ENCODE measurements at places on chromosomes 16 and 17.

DNA sequence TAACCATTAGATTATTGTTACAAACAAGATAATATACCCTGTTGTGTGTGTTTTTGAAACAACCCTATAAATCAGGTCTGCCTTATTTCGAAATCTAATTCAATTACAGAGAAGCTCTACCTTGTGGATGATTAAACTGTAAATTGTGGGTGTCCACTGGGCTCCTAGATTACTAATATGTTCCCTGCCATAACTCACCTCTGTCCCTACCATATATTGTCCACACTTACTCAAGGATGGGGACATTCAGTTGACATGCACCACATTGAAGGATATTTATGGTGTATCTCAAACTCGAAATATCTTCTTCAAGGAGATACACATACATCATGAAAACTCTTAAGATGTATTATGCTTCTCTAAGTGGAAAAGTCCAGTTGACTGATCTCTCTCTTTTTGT lies 617.6 kb upstream of the EEF2KMT start:
- no peak for DNase-seq

GRCh38 chr17:65638221-65638975 lies 77.0 kb upstream of the AXIN2 start:
- DNase-seq = no peak

DNA sequence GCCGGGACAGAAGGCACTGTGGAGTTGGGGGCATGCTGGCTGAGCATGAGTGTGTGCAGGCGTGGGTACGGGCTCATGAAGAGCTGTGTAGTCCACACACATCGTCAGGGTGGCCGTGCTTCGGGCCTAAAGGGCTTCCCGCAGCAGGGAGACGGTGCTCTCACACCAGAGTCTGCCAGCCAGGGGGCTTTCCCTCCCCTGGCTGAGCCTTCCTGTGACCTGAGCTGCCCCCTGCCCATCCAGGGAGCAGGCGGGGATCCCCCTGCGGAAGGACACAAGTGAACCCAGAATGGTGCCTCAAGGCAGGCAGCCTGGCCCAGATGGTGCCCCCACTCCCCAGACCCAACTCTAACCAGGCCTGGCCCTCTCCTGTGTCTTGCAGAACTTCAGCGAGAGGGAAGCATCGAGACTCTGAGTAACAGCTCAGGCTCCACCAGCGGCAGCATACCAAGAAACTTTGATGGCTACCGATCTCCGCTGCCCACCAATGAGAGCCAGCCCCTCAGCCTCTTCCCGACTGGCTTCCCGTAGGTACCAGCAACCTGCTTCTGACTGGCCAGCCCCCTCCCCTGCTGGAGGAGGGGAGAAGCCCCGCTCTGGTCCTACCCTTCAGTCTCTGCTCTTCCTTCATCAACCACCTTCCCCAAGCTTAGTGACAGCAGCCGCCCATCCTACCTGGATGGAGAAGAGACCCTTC lies 7.9 kb upstream of the TBX2 start:
- DNase-seq = no peak

- no peak for DNase-seq
Observed at GRCh38 chr17:41919165-41919817, 540 bp upstream of the ACLY start.

GRCh38 chr16:69114346-69114975 lies 9.0 kb downstream of the HAS3 start:
- no peak for DNase-seq

DNA sequence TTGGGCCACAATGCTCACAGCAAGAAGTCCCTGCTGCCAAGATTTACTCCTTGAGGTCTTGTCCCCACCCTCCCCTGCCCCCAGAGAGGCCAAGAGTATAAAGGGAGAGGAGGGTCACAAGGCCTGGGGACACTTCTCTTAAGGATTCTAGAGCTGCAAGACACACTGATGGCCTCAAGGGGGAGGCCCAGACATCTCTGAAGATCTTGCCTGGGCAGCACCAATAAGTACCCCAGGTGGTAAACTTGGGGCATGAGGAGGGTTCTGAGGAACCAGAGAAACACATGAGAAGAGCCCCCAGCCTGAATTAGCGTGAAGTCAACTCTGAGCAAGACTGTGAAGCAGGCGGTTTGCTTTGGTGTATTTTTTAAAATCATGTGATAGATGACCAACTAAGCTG lies 26.8 kb upstream of the MTMR4 start:
- no peak for DNase-seq

GRCh38 chr16:89687092-89687940 lies 827 bp downstream of the CDK10 start:
- no peak for DNase-seq

DNA sequence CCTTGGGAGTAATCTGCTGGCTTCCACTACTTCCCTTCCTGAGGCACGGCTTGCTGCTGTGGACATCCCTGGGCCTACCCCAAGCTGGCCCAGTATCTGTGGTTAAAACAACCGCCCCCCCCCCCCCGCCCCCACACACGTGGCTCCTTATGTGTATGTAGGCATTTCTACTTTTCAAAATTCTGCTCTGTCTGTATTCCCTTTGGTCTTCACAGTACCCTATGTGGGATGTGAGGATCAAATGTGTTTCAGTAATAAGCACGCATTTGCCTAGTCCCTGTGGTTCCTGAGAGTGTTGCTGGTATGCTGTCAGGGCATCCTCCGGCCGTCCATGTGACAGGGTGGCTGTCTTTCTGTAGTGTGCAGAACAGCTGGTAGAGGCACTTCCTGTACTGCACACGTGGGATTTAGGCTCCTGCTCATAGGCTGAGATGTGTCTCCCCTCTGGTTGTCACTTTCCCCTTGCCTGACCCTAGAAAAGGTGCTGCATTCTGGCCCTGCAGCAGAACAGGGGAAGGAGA lies 2.2 kb downstream of the NT5M start:
- DNase-seq = peak; percentile 70

Data from hematopoietic multipotent progenitor cell treated with erythropoietin and hydrocortisone succinate and interleukin-3 and kit ligand, for 15 days (in vitro differentiated cells).